ENCODE measurements at places on chromosomes 1 and 21.

GRCh38 chr1:76070538-76070937 is 4.0 kb upstream of the ST6GALNAC3 start:
- no peak for DNase-seq

DNA sequence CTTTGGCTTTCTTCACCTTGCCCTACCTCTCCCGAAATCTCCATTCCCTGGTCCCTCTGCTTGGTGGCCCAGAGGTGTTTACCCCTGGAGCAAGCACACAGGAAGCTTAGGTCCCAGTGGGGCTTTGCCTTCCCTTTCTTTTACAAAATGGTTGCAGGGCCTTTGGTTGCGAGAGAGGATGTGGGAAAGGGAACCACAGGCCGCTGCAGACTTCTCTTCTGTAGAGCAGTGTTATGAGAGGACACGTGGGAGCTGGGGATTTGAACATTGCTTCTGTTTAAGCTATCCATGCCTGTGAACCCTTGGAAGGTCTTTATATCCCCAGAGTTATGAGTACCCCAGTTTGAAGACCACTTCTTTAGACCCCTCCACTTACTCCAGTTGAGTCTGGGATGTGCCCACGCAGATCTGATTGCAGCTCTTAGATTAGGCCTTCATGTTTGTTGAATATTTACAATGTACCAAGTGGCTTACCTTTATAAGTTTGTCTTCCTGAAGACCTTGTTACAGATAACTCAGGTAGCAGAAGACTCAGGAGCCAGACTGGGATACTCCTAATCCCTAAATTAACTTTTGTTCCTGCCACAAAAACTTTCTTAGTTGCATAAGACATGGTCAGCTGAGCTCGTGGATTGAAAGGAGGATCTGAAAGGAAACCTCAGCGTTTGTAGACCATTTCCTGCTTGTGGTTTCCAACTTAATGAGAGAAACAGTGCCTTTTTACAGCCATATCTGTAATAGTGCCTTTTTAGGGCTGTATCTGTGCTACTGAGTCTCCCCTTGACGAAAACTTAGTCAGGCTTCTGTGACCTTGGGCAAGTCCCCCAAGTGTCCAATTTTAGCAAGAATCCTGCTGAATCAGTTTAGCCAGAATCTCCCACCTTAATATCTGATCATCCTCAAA is 21.9 kb upstream of the IVNS1ABP start:
- no peak for DNase-seq

- no peak for DNase-seq
Measured at GRCh38 chr1:172279939-172280636, 140.4 kb upstream of the C1orf105 start.

DNA sequence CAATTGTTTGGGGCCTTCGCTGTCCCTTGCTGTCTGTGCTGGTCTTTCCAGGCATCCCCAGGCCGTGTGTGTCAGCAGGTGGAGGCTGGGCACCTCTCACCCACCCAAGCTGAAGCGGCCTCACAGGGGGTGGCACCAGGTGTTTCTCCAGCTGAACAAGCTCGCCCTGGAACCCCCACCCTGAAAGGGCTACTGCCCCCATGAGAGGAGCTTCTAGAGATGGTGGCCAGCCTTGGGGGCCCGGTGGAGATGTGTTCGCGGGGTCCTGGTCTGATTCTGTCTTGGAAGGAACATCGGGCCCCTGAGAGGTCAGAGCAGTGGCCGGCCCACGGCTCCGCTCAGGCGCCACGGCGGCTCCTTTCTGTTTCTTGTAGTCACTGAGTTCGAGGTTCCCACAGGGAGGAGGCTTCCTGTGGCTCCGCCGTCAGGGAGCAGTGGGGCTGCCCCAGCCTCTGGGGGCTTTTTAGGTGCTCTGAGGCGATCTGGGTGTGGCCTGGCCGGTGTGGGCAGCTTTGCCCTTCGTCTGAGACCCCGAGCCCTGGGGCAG is 46.9 kb downstream of the SKI start:
- DNase-seq, result no peak

- no peak for DNase-seq
Measured at GRCh38 chr1:199124351-199124750, 485.5 kb downstream of the PTPRC start.

All from GOT3 (cell line).